ENCODE measurements at places on chromosomes 7 and 10.

DNA sequence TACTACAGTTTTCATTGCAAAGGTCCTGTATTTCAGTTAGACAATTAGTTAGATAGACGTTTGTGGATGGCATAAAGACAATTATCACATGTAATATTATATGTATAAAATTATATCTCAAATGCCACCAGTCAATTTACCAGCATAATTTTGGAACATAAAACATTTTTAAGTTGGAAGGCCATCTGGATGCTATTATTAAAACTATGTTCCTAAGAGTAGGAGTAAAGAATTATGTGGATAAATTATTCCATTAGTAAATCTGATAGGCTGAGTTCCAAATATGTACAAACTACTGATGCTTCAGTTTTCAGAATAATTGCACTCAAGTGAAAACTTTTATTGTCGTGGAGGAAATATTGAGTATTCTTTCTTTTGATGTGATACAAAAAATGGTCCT, 790.3 kb downstream of the GRM8 start:
- DNase-seq = no peak

GRCh38 chr10:50517626-50518025, 106.1 kb downstream of the SGMS1 start:
- DNase-seq = no peak

DNA sequence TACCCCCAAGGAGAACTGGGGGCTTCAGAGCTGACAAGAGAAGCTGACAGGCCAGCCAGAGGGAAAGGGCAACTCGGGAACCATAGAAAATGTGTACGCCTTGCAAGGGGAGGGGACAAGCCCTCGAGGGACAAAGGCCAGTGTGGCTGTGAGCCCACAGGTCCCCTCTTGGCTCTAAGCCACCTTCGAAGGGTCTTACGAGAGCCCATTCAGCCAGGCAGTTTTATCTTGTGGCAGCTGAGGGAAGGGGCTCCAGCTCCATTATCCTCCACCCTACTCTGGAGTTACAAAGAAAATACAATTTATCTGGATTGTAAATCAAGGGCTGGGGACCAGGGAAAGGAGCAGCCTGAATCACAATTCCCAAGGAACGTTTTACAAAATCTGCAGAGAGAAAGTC, 159.5 kb upstream of the ZMIZ1 start:
- DNase-seq = no peak

- no peak for DNase-seq
These were observed 53.8 kb upstream of the SLF2 start for GRCh38 chr10:100858747-100859483.

DNA sequence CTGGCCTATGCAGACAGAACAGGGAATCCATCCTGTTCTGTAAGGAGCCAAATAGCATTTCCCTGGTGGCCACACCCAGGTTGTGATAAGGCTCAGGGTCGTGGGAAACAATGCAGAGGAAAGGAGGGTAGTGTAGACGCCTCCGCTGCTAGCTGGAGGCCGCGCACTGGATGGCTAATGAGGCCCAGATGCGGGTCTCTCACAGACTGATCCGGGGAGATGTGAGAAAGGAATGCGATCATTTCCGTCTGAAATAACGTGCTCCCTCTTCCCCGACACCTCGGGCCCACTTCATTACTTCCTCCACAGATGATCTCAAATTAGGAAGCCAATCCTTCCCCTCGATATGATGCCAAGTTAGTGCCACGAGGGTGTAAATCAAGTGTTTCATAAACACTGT, 203.3 kb downstream of the TAX1BP1 start:
- no peak for DNase-seq

DNA sequence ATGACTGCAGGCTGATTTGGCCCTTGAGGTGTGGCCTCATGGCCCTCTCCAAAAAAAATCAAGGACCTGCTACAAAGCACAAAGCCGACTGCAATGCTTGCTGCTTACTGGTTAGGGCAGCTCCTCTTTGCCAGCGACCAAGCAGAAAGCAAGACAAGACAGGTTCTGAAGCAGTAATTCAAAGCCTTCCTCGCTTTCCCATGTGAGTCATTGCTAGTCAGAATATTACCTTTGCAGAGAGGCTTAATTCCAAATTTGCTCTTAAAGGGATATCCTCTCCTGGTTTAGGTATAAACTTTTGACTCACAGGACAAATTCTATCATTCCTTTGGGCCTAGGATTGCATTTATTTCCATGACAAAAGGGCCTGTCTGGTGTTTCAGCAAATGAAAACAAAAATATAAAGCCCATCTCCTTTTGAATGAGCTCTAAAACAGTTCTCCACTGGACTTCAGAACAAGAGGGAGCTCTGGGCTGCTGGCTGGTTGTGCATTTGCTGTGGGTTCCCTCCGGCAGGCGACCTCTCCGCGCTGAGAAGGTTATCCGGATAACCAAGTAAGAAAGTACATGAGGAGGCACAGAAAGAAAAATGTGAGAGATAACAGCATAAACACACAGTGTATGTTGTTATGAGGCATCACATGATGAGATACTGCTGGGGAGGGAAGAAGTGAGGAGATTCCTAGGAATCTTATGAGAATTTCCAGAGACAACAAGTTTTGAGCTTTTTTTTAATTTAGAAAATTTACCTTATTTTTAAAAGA, 90.8 kb downstream of the EGFR start:
- no peak for DNase-seq

GRCh38 chr7:117724898-117725297, 148.3 kb downstream of the CTTNBP2 start:
- no peak for DNase-seq

GRCh38 chr10:69842020-69842419, 40.3 kb downstream of the COL13A1 start:
- peak; percentile 20 for DNase-seq

DNA sequence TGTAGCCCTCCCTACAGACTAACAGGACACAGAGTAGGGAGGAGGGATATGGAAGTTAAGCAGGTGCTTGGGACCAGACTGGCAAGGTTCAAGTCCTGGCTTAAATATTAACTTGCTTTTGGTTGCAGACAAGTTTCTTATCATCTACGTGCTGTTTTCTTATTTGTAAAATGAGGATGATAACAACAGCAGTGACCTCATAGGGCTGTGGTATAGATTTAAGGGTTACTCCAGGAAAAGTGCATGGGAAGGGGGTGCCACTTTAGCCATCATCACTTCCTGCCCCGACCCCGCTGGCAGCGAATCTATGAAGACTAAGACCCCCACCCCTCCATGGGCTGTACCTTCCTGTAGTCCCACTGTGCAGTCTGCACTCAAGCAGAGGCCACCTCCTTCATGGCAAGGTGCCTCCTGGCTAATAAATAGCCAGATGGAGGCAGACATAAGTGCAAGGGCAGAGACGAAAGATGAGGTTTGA, 250.2 kb downstream of the COBL start:
- no peak for DNase-seq

- DNase-seq = no peak
These were observed 22.0 kb downstream of the ADGRA1 start for GRCh38 chr10:133109711-133110110.

GRCh38 chr10:31760674-31761081, 168.0 kb downstream of the ARHGAP12 start:
- DNase-seq = no peak

GRCh38 chr7:117250801-117251200, 72.1 kb downstream of the WNT2 start:
- DNase-seq = no peak

- DNase-seq = no peak
These were observed 59.3 kb upstream of the IL6 start for GRCh38 chr7:22667562-22668239.

- DNase-seq = no peak
These were observed 96.9 kb downstream of the EVX1 start for GRCh38 chr7:27339478-27339877.

GRCh38 chr10:48580236-48580635, 24.6 kb downstream of the ARHGAP22 start:
- DNase-seq = no peak

DNA sequence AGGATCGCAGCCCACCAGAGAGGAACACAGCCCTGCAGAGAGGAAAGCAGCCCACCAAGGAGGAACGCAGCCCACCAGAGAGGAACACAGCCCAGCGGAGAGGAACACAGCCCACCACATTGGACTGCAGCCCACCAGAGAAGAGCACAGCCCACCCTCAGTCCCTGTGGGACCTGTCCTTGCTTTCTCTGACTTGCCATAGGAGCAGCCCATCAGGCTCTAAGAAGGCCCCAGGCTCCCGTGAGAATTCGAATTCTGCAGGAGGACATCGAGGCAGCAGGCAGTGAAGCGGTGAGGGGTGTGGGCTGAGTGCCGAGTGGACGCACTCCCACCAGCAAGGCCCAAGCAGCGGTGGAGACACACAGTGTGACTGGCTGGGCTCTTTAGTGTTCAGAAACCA, 59.1 kb downstream of the HTR5A start:
- no peak for DNase-seq

DNA sequence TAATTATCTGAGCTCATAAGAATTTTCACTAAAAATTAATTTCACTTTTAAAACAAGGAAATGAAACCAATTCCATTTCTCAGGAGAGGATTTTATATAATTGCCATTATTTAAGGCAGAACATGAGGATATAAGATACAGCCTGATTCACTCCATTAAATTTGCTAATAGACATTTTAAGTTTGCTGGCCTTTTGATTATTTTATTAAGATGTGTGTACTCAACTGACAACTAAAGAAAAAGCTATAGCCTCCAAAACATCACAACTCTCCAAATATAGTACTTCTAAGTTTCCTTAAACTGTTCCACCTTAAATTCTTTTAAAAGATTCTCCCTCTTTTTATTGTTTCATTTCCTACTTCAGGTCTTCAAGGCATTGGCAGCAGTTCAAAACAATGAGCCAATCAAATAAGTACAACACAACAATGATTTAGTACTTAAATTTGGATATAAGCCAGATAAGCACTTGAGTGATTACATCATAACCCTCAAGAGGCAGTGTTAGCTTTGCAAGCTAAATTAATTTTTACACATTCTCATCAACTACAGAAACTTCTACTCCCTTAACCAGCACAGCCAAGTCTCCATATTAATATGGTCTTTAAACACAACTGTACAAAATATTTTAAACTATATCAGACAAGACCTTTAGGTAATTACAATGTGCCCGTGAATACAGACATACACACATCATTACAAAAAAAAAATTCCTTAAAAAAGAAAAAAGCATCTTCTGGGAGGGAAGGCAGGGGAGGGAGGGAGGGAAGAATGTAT, 121.8 kb downstream of the KMT2C start:
- no peak for DNase-seq

DNA sequence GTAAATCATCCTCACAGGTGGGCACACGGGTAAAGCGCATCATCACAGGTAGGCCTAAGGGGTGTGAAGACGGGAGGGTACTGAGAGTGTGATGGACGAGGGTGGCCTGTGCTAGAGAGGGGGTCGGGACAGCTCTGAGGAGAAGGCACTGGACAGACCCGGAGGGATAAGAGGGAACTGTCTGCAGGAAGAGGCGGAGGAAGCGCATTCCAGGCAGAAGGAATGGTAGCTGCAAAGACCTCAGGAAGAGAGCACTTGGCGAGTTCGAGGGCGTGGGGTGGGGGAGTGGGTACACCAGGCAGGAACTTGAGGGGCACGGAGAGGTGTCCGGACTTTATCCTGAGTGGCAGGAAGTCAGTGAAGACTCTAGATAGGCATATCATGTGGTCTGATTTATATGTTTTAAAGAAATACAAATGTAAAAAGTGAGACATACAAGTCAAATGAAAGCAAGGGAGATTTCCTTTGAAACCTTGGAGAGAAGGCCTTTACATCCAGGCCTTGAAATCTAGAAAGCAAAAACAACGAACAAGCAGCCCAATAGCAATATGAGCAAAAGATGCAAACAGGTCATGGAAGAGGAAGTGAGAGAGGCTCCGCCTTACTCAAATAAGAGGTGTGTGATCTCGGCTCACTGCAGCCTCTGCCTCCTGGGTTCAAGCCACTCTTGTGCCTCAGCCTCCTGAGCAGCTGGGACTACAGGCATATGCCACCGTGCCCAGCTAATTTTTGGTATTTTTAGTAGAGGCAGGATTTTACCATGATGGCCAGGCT, 3.6 kb downstream of the LHPP start:
- no peak for DNase-seq

GRCh38 chr10:71512761-71513539, 116.2 kb downstream of the CDH23 start:
- no peak for DNase-seq

DNA sequence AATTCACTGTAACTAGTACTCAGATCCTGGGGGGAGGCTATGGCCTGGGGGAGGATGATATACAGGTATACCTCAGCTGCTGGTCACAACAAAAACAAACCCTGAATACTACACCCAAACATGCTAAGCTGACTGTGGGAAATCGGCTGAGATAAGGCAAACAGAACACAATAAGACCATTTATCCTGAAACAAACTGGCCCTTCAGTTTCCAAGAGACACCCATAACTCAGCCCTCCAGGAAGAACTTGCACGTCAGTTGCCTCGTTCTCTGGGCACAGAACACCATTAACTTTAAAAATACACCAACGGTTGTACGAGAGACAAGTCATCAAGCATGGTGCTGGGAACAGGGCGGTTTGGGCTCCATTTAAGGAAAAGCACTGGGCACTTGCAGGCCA, 24.1 kb upstream of the KCNMA1 start:
- no peak for DNase-seq

GRCh38 chr7:6175645-6176044, 96.8 kb downstream of the CYTH3 start:
- no peak for DNase-seq

GRCh38 chr10:828191-828590, 103.3 kb downstream of the LARP4B start:
- no peak for DNase-seq

DNA sequence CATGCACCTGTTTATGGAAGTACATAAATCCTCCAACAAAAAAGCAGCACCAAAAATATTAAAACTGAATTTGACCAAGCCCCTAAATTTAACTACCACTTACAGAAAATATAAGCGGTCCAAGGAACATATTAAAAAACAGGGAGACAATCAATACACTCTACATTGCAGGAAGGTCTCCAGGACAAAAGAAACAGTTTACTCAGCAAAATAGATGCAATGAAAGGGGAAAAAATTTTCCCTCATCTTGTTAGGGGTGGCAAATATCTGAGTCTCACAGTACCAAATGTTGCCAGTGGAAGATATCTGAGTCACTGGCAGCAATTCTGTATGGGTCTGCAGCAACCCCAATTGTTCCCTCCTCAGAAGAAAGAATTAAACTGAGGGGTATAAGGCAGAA, 50.4 kb downstream of the NAMPT start:
- DNase-seq = no peak

- no peak for DNase-seq
These were observed 44.2 kb upstream of the PCBD1 start for GRCh38 chr10:70932392-70933196.

- no peak for DNase-seq
These were observed 109.1 kb downstream of the CHCHD3 start for GRCh38 chr7:132972745-132973144.

GRCh38 chr7:26321435-26321834, 29.8 kb downstream of the SNX10 start:
- DNase-seq = no peak

DNA sequence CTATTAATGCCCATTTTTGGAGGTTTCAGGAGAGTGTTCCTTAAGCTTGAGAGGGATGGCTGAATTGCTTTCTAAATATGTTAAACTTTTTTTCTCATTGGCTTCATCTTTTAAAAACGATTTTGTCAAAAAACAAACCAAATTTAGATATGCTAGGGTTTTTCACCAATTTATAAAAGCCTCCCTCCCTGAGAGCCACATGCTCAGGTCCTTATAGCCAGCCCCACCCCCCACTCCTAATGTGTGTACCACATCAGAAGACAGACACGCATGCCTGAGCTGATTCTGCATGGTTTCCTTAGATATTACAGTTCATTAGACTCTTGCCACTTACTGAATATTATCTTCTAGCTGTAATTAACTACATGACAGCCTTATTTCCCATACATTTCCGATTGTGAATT, 2.0 kb downstream of the CUL1 start:
- peak; percentile 72 for DNase-seq
